Vagina (tissue), 2 donors: ENCODE measurements at places on chromosomes 6 and 20.

- DNase-seq: no peak
Observed at GRCh38 chr6:18249271-18249670, 15.1 kb downstream of the DEK start.

GRCh38 chr6:64782877-64783276 is 924.1 kb downstream of the EYS start:
- DNase-seq: no peak

- no peak for DNase-seq
Observed at GRCh38 chr6:73696966-73697655, 1.1 kb downstream of the CD109 start.

DNA sequence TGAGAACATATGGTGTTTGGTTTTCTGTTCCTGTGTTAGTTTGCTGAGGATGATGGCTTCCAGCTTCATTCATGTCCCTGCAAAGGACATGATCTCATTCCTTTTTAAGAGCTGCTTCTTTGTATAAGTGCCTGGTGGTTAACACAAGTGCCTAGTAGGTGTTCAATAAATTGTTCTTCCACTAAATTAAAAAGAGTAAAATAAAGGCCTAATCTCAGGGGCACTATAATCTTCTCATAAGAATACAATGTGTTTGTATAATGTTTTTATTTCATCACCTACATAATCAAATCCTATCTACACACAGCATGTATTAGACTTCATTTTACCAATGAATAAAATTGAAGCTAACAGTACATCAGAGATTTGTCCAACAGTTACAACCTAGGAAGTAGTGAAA is 252.7 kb downstream of the KHDC1L start:
- DNase-seq: no peak

- DNase-seq: no peak
Observed at GRCh38 chr6:37033819-37034795, 28.7 kb downstream of the FGD2 start.

GRCh38 chr20:51492167-51493092 is 50.1 kb downstream of the NFATC2 start:
- DNase-seq: no peak
